ENCODE measurements at places on chromosomes 6 and 20.

DNA sequence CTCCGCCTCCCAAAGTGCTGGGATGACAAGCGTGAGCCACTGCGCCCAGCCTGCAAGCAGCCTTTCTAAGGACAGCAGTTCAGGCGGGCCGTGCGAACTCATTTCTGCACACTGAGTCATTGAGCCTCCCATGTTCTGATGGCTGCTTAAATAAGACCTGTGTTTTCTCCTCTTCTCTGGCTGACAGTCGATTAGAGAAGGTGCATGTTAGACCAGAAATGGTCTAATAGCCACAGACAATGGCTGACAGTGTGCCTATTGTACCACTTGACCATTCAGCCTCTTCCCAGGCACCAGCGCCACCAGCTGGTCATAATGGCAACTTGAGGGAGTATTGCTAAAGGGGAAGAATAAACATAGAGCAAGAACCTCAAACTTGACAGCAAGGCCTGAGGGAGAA is 6.2 kb downstream of the CST11 start:
- no peak for DNase-seq

DNA sequence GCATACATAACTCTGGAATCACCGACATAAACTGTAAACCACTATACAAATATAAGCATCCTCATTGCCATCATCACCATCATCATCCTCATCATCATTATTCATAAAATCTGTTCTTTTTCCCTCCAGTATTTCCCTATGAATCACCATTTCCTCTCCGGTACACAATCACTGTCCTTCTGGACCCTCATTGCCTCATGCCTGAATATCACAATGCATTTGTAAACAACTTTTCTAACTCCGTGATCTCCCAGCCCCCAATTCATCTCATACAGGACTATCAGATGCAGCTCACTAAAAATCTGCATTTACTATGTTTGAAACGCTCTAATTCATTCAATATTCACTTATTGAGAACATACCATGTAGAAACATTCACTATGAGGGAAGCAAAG is 339.7 kb downstream of the TBC1D32 start:
- DNase-seq = no peak

DNA sequence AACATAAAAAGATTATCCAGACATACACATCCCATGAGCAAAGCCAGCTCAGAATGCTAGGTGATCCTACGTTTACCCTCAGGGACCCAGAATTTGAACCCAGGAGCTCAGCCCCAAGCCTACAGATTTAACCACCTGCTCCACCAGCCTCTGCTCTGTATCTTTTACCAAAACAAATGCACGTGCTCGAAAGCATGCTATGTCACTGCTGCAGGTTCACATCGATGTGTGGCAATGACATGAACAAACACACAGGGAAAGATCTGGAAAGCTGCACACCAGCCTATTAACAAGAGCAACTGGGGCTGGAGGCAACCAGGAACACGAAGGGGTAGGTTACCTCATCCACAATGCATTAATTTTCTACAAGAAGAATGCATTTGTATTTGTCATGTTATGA is 32.1 kb downstream of the PREX1 start:
- no peak for DNase-seq

- no peak for DNase-seq
Observed at GRCh38 chr6:3724451-3725144, 26.9 kb downstream of the PXDC1 start.

- DNase-seq = no peak
Observed at GRCh38 chr6:83461438-83461837, 30.6 kb upstream of the ME1 start.
